ENCODE measurements at places on chromosomes 1 and 21.

DNA sequence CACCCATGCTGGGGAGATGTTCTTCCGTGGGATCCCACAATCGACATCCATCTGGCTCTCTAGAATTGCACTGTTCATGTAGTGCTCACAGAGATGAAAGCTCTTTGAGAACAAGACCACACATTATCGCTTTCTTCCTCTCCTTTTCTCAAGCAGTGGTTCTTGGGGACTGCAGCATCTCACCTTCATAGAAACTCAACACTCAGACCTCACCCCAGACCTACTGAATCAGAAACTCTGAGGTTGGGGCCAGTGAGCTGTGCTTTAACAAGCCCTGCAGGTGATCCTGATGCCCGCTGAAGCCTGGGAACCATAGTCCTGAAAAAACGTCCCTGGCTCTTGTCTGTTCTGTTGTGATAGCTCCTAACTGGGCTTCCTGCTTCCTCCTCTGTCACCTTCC is 251.3 kb upstream of the FGGY start:
- no peak for DNase-seq

- no peak for DNase-seq
Observed at GRCh38 chr1:216742625-216743024, 19.4 kb upstream of the ESRRG start.

DNA sequence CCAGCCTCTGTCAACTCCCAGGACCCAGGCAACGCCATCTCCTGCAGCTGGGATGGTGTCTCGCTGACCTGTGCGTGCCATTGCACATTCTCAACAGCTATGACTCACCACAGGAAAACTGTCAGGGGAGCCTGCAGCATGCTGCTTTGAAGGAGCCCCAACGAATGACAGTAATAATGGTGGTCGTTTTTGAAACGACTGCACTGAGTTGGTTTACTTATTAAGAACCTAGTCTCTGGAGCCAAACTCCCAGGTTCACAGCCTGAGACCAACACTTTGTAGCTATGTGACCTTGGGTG is 21.6 kb downstream of the TCEA3 start:
- peak; percentile 28 for DNase-seq

GRCh38 chr1:212974711-212975110 is 24.4 kb downstream of the VASH2 start:
- no peak for DNase-seq

DNA sequence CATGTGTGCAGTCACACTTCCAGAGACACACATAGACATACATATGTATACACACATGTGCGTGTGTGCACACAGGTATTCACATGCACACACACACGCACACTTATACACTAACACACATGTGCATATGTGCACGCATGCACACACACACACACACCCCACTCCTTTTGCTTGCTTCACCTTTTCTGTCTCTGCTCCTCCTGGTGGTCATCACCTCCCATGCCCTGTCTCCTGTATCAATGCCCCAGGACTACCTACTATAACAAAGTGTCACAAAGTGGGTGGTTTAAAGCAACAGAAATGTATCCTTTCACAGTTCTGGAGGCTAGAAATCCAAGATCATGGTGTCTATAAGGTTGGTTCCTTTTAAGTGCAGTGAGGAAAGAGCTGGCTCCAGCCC is 27.4 kb downstream of the ETS2 start:
- no peak for DNase-seq

GRCh38 chr1:47548637-47549036 is 110.8 kb downstream of the FOXD2 start:
- DNase-seq, result no peak

DNA sequence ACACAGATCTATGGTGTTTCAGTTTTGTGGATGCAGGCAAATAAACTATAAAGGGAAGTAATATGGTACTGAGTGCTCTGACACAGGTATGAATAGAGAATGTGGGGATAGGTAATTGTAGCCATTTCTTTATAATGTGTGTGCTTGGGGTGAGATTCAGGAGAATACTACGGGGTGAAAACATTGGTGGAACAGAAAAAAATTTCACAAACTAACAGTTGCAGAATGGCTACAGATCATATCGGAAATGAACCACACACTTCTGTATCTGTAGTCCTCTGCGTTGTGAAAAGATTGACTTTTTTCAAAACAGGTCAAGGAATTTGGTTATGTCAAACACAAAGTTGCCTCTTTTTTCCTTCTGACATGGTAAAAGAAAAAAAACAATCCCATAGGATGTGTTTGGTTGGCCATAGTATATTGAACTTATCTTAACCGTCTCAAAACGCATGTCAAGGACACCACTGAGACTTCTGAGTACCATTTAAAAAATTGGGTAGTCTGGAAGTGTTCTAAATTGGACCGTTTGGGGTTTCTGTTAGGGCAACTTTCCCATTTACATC is 1.1 kb upstream of the CDC73 start:
- no peak for DNase-seq

DNA sequence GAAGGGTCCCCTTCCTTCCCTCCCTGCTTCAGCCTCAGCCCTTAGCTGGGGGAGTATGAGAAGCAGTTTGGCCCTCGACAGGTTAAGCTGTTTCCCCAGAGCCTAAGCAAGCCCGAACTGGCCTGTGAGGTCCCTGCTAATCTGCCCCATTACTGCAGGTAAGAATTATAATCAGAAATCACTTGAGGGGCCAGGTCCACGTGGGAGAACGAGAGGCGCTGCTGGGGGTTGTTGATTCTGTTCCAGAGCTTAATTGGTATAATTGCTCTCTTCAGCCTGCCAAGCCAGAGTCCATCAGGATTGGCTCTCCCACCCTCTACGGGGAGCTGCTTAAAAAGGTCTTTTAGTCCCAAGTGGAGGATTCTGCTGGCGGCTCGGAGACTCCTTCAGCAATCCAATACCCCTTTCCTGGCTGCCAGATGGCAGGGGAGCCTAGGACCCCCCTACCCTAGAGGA is 70.8 kb downstream of the UBE2T start:
- no peak for DNase-seq

- DNase-seq, result no peak
Observed at GRCh38 chr1:28112388-28113241, 24.2 kb upstream of the EYA3 start.

GRCh38 chr1:18866314-18866713 is 6.9 kb upstream of the TAS1R2 start:
- no peak for DNase-seq

DNA sequence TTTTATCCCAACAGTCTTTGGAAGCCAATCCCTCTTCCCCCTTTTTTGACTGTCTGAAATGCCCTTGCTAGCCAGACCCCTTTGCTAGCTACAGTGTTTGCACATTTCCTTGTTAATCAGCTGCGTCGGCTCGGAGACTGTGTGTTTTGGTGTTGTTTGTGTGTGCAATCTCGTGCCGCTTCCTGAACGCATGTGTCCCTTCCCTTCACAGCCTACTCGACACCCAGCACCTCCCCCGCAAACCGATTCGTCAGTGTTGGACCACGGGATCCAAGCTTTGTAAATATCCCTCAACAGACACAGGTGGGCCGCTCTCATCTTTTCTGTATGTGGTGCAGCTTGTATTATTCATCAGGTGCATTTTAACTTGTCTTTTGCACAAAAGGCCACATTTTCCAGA is 298.7 kb downstream of the TM2D1 start:
- DNase-seq, result peak; percentile 72

- no peak for DNase-seq
Observed at GRCh38 chr1:231242516-231243198, 1.6 kb downstream of the GNPAT start.

DNA sequence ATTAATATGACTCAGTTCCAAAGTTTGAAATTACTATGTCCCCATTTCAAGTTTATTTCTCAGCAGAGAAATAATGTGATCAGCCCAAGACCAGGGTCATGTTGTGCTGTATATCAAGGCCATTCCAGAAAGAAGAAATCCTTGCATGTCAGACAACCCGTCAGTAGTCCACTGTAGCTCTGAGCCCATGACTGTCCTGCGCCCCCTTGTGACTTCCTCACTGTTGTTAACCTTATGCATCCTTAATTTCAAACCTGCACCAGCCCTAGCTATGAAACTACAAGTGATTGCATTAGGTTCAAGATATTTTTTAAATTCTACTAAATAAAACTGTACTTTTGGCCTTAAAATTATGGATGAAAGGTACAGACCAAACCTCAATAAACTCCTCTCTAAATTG is 133.0 kb downstream of the LRRC7 start:
- DNase-seq, result no peak

DNA sequence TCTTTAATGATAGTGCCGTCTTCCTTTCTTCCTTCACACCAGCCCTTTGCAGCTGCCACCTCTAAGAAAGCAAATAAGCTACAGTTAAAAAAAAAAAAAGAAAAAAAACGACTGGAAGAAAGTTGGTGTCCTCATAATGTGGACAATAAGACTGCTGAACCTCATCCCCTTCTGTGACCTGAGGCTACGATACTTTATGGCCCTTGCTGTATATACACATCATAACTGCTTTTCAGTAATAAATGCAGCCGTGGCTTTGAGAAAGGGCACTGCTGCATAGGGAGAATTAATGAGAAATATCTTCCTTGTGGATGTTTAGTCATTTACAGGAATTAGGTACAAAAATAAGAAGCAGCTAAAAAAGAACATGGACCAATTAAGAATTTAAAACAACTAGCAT is 333.8 kb upstream of the ADGRL2 start:
- no peak for DNase-seq

DNA sequence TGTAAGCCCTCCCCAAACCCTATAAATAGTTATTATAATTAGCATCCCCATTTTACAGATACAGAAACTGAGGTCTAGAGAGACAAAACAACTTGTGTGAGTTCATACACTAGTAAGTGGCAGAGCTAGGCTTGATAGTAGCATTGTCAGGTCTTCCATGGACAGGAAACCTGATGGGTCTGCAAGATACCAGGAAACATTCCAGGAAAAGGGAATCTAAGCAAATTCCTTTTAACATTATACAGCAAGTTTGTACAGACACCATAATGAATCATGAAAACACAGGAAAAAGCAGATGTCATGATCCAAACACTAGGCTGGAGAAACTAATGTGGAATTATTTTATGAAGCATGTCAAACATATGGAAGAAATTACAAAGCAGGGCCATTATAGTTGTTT is 89.1 kb upstream of the KCNK2 start:
- DNase-seq, result no peak

DNA sequence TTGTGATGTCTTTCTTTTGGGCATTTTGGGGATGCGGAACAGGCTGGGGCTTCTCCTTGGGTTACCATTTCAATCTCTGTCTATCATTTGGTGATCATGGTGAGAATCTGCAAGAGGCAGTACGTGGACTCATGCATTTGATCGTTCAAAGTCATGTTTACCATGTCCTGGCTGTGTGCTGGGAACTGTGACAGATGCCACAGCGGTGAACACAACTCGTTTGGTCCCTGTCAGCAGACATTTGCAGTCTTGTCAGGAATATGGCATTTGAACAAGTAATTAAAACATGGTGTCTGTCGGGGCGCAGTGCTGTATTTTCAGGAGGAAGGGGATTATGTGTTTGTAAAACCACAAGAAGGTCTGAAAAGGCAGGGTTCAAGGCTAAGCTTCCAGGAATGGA is 103.3 kb upstream of the IGSF21 start:
- DNase-seq, result no peak

- DNase-seq, result no peak
Observed at GRCh38 chr21:36864974-36865373, 101.5 kb downstream of the HLCS start.
